Naive thymus-derived CD8-positive, alpha-beta T cell (primary cell): ENCODE measurements at places on chromosomes 3 and 15. TPM values are rescaled to one million over a fixed set of nuclear protein-coding genes. Genes with fewer than 3 reads are reported as not detected.

DNA sequence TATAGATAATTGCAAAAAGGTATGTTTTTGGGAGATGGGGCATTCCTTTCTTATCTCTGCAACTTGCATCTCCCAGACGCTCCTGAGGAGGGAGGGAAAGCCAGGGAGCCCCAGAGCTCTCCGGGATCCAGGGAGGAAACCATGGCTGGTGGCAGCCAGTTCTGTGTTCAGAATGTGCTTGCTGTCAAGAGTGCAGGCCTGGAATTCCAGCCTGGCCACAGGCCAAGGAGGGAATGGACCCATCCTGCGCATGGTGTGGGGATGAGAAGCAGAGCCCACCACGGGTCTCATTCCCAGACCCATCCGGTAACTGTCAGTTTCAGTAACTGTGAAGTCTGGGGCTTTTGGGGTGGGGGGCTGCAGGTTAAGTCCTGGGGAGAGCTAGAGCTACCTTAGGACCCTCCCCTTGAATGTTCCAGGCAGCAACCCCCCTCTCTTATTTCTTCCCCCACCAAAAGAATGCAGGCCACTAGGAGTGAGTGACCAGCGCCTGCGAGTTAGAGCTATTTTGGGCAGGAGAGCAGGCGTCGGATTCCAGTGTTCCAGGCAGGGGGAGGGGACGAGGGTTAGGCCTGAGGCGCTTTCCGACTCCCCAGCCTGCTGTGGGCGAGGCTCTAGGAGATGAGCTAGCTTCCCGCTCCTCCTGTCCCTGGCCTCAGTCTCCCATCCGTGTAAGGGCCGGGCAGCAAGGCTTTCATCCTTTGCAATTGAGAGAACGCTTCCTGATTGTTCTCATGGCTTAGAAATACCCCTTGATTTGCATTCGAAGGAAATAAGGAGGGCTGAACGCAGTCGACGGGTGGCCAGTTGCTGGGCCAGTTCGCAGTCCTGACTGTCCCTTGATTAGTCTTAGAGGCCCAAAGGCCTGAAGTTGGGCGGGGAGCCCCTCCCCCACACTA, 781 bp upstream of the DAG1 start:
- no peak for DNase-seq

DNA sequence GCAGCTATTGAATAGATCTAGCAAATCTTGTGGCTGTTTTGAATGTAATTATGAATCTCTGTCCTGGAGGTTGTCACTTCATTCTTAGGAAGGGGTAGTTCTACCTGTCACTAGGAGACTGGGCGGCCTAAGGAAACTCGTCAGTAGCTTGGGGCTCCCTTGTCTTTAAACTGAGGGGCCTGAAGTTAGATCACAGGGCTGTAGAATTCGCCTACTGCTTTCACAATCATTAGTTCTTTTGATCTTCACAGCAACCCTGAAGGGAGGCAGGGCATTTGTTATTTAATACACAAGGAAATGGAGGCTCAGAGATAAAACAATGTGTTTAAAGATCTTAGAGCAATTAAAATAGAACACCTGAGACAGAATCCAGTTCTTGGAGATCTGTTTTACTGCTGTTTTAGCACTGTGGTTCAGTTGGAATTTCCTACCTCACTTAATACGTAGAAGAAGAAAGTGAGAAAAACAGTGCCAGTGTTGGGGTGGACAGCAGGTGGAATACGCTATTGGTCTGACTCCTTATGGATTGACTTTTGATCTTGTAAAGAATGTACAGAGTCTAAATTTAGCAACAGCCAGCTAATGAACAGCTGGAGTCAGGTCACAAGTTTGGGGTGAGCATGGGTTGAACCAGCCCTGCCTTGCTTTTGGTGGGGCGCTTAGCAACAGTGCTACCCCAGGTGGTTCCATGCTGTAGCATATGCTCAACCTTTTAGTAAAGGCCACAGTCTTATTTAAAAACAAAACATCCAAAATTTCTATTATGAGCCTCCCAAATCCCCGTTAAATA, 71.4 kb upstream of the BHLHE40 start:
- no peak for DNase-seq

GRCh38 chr15:72766780-72767179, 16.8 kb downstream of the ADPGK start:
- no peak for DNase-seq

DNA sequence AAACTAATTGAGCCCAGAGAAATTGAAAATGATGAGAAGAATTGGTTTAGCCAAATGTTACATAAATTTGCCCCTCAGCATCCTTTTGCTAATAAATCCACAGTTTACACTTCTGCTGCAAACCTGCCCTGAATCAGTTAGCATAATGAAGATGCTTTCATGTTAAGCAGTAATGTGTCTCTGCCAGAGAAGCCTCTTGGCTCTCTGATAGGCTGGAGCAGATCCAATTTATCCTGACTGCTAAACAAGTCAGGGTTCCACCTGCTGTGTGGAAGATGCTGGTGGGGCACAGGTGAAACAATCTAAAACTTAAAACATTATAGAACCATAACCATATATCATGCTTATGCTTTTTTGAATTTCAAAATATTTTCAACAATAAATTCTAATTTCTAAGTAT, 946.8 kb downstream of the OTOL1 start:
- no peak for DNase-seq

- no peak for DNase-seq
Observed at GRCh38 chr3:194142156-194142910, 6.4 kb downstream of the HES1 start.

DNA sequence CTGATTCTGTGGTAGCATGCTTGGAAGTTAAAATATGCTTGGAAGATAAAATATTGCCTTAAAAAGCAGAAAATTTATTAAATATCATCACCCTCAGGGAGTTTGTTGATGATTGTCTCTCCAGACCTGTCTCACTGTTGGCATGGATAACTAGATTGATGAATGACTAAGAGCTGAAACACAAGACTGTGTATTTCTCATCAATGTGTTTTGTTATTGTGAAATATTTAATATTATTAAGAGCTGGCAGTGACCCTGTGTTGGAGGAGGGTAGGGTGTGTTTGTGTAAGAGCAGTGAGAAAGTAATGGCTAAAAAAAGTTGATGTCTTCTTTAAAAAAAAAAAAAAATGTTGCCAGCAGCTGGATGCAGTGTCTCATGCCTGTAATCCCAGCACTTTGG, 82.2 kb downstream of the ITPR1 start:
- no peak for DNase-seq

DNA sequence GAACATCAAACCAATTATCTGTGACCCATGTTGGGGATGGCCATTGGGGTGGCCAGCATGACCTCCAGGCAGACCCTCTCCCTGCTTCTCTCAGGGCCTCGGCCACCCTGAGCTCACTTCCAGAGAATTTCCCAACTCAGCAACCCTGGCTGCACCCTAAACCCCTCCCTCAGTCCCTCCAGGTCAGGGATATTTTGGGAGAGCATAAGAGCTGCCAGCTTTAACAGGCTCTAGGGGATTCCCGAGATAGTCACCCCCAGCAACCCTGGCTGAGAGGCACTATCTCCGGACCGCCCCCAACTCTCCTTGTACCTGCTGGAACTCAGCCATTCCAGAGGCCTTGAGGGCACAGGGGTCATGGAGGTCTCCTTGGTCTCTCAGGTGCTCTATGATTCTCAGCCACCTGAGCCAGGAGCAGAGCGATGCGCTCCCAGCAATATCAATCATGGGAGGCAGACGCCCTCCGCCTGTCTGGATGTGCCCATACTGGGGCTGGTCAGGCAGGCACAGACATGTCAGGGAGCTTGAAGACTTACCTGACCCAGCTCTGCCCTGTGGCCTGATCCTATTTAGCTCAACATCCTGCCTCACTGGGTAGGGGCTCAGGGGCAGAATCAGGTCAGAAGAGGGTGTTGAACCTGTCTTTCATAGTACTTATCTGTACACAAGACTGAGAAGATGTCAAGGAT, 34.9 kb upstream of the CILP start:
- DNase-seq = no peak

The ZPLD1 gene
- not detected for total RNA-seq

The TMEM108 gene
- not detected for total RNA-seq

The PLSCR5 gene
- total RNA-seq = not detected
